ENCODE measurements at places on chromosomes 5 and 9. TPM values are rescaled to one million over a fixed set of nuclear protein-coding genes. Genes with fewer than 3 reads are reported as not detected.

- H3K4me1 ChIP-seq = no peaks in the 10 kb centered on the region
- H3K36me3 ChIP-seq = no peaks in the 10 kb centered on the region
- H3K27ac ChIP-seq = no peak overlapping the region
- H3K4me3 ChIP-seq = no peak overlapping the region
- DNase-seq = no peak
Observed at GRCh38 chr9:22146604-22147003, 137.5 kb upstream of the CDKN2B start.

The FCN2 gene
- not detected for total RNA-seq

The LRRTM2 gene
- not detected for total RNA-seq

DNA sequence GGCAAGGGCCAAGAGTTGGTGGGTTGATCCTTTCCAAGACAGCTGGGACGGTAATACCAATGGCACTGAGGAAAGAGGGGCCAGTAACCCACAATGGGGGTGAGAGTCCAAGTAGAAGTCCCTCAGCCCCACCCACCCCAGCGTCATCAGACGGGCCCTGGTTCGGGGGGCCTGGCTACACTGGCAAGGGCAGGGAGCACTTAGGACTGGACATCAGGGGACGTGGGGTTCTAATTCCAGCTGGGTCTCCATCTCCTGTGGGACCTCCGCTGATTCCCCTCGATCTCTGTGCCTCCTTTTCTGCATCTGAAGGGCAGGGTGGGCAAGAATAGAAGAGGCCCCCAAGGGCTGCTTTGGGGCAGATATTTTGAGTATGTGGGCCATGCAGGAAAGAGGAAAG lies 53.5 kb upstream of the FCN1 start:
- H3K4me3 ChIP-seq = no peak overlapping the region
- H3K27me3 ChIP-seq = no peaks in the 10 kb centered on the region
- H3K36me3 ChIP-seq = no peaks in the 10 kb centered on the region
- DNase-seq = no peak
- H3K27ac ChIP-seq = no peak overlapping the region

DNA sequence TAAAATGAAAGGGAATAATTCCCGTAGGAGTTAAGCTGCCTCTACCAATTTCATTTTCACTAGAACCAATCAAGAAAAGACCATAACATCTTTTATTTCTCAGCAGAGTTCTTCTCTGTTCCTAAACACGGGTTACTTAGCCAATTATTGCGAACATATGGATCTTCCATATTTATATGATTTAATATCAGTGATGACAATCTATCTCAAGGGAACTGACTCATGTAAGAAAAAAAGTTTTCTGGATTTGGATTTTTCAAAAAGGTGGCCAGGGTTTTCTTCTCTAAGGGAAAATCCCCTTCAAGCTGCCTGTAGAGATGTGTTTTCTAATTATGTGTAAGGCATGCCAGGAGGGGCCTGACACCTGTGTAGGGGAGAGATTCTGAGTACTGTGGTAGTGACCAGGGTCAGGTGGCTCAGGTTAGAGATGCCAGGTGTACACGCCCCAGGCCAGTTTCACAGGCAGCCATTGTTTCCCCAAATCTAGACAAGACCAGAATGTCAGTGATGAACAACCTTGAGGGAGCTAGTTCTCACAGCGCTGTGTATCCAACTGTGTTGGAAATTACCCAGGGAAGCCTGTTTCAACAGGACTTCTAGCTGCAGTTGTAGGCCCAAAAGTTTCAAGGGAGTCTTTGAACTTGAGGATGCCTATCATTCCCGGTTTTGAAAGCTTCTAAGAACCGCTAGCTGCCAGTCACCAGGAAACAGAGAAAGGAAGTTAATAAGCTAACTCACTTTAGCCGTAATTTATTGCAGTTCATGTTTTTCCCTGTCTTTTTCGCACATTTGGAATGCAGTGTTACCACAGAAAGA lies 572.5 kb upstream of the RGMB start:
- DNase-seq = no peak
- no peak overlapping the region for H3K4me3 ChIP-seq
- no peaks in the 10 kb centered on the region for H3K4me1 ChIP-seq
- H3K27me3 ChIP-seq = no peaks in the 10 kb centered on the region

DNA sequence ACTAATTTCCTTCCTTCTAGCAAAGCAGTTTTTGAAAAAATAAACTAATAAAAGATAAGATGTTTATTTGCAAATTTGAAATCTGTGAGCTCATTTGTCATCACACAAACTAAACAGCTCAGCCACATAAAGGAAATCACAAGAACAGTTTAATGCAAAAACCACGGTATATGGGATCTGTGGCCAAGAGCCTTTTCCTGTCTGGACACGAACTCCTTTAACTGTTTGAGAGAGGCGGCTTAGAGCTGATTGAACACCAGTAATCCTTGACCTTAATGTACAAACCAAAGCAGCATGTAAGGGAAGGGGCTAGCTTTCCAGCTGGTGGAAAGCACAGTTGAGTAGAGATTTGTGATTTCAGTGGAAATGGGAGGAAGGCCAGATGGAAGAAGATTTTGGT lies 66.3 kb upstream of the SPINK5 start:
- no peak overlapping the region for H3K27ac ChIP-seq
- H3K4me1 ChIP-seq = no peaks in the 10 kb centered on the region
- no peak for DNase-seq
- no peak overlapping the region for H3K4me3 ChIP-seq
- peaks cover 12% of the 10 kb centered on the region for H3K36me3 ChIP-seq

The C5 gene
- total RNA-seq = 0.20 TPM
